ENCODE measurements at places on chromosomes 6 and 20. TPM values are rescaled to one million over a fixed set of nuclear protein-coding genes. Genes with fewer than 3 reads are reported as not detected.

DNA sequence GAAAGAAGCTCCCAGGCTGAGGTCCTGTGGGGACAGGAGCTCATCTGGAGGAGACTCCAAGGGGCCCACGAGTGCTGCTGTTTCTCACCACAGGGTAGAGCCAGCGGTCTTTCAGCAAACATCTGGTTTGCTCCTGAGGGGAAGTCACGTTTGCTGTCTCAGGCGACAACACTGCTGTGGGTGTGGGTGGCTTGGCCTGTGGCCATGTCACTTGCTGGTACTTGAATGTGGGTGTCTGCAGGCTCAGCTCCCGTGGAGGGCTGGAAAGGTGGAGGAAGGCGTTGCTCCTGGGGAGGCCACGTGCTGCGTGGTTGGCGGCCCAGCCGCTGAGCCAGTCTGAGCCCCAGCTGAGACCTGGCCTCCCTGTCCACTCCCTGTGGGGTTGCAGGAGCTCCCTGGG, 52.8 kb upstream of the MPC1 start:
- no peaks in the 10 kb centered on the region for H3K36me3 ChIP-seq
- no peak overlapping the region for H3K4me3 ChIP-seq
- peaks cover 18% of the 10 kb centered on the region for H3K4me1 ChIP-seq

GRCh38 chr6:129370268-129370916, 339.6 kb downstream of the ARHGAP18 start:
- no peak overlapping the region for H3K27ac ChIP-seq
- peak overlapping the region; percentile 47 for H3K4me3 ChIP-seq
- H3K36me3 ChIP-seq, result no peaks in the 10 kb centered on the region

DNA sequence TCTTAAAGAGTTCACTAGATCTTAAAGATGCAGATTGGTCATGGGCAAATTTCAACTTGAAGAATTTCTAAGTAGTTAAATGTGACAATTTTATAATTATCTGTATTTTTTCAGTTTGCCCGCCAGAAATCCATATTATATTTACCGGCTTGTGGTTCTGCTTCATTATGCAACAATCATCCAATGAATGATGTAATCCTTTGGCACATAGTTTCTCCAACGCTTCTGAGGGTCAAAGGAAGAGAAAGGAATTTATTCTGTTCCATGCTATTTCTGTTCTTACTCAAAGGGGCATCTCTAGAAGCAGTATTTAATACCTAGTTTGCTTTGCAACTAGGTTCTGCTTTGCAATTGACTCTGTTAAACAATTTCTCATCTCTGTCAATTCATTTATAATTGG, 359.3 kb upstream of the PLCB4 start:
- no peak overlapping the region for H3K4me3 ChIP-seq
- H3K36me3 ChIP-seq, result no peaks in the 10 kb centered on the region
- no peak overlapping the region for H3K27ac ChIP-seq
- no peak for DNase-seq
- no peaks in the 10 kb centered on the region for H3K4me1 ChIP-seq

Gene SLC32A1
- not detected for total RNA-seq

DNA sequence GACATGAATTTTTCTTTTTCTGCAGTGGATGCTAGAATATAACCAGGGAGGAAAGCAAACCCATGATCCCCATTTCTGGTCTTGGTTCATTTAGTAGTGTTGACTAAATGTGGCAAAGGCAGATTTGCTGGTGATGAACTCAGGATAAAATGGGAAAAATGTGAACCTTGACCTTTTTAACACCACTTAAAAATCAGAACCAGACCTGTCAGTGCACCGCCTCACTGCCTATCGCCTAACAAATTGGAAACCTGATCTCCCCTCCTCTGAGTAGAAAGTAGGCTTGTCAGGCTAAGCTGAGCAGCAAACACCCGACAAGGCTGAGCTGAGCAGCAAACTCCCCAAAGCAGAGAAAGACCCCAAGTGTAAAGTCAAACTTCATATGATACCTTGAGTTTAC, 254.8 kb downstream of the FOXC1 start:
- DNase-seq, result no peak
- H3K4me3 ChIP-seq, result no peak overlapping the region
- no peaks in the 10 kb centered on the region for H3K4me1 ChIP-seq
- no peaks in the 10 kb centered on the region for H3K27me3 ChIP-seq

DNA sequence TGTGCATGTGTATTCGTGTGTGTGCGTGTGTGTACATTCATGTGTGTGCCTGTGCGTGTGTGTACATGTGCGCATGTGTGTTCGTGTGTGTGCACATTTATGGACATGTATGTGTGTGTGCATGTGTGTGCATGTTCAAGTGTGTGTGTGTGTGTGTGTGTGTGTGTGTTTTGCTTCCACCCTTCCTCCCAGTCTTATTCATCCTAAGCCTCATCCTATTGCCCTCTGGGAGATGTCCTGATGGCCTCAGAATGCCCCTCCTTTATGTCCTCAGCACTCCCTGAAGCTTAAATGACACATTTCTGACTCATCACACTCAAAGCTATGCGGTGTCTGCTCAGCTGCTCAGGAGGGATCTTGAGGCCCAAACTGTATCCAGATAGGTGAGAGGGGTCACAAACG, 76.6 kb upstream of the CCDC167 start:
- no peak overlapping the region for H3K27ac ChIP-seq
- H3K4me1 ChIP-seq, result no peaks in the 10 kb centered on the region
- H3K27me3 ChIP-seq, result peaks cover 6% of the 10 kb centered on the region

- peak overlapping the region; percentile 92 for H3K27ac ChIP-seq
- H3K36me3 ChIP-seq, result peaks cover 7% of the 10 kb centered on the region
- no peak for DNase-seq
- H3K27me3 ChIP-seq, result no peaks in the 10 kb centered on the region
Observed at GRCh38 chr20:44888226-44889103, 3.0 kb downstream of the YWHAB start.

GRCh38 chr6:117684749-117685148, 9.5 kb downstream of the NUS1 start:
- H3K27ac ChIP-seq, result peak overlapping the region; percentile 54
- DNase-seq, result no peak
- no peaks in the 10 kb centered on the region for H3K27me3 ChIP-seq
- H3K4me1 ChIP-seq, result peaks cover 69% of the 10 kb centered on the region
- no peak overlapping the region for H3K4me3 ChIP-seq

Data from activated T-cell treated with anti-CD3 and anti-CD28 coated beads, Interleukin-2, amount 50 U/mL, for 72 hours (primary cell).